ENCODE measurements at places on chromosomes 7 and 10.
A peak's percentile ranks its signal among the peaks of the same experiment; 100 is the strongest.

GRCh38 chr10:113292086-113292485 lies 260.8 kb upstream of the HABP2 start:
- DNase-seq: no peak

DNA sequence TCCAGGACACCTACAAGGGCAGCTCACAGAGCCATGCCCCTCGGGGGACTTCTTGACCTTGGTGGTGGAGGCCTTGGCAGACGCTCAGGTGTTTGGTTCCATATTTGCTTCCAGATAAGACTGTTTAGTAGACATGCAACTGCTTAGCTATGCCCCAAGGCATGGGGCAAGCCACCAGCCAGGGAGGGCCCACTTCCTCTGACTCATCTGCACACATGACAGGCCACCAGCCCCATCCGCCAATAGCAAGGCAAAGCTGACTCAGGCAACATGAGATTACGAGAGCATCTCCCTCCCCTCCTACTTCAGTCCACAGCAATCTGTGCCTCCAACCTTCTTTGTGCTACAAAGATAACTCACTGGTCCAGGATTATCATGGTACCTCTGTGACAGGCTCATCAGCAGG lies 54.9 kb downstream of the KCNMA1 start:
- peak; percentile 86 for DNase-seq

DNA sequence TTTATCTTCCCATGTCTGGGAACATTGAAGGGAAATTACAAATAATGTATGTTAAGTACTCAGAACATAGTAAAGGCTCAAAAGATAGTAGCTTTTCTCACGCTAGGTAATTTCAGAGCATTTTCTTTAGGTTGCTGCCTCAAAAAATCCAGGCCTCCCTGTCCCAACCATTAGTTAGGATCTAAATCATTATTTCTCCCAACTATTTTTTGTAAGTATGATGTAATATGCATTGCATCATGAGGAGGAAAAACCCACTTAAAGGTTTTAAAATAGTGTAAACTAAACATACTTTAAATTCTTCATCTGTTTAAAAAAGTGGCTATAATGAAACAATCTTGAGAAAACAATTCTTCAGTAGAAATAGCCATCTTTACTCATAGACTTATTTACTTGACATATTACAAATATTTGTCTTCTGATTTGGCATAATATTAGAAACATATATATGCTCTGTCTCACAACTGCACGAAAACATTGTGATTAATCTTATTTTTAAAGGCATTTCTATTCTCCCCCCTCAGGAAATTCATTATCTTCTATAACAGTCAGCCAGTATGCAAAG lies 329.3 kb downstream of the ELMO1 start:
- no peak for DNase-seq

DNA sequence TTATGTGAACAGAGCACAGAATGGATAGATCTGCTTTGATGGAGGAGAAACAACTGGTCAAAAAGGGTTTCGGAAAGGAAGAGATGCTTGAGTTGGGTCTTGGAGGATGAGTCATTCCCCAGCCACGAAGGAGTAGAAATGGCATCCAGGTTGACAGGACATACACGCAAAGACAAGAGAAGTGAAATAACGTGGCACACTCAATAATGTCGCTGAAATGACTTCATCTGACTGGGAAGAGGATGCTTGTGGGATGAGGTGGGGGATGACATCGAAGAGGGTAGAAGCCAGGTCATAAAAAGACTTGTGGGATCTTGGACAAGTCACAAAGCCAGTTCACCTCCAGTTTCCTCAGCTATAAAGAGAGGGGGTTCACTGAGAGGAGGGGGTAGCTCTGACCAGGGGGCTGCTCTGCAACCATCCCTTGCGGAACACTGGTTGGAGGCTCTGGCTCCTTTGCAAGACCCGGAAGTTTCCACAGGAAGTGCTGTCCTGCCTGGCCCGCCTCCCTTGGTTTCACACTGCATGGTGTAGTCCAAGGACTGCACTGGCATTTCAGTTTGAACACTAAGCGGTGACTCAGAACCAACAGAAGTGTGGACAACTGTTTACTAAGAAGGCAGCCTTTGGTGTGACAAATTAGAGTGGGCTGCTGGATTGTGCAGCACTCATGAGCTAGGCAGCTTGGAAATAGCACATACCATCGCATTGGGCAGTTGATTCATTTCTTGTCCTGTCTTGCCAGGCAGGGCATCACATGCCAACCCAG lies 189.9 kb upstream of the ADO start:
- peak; percentile 34 for DNase-seq

DNA sequence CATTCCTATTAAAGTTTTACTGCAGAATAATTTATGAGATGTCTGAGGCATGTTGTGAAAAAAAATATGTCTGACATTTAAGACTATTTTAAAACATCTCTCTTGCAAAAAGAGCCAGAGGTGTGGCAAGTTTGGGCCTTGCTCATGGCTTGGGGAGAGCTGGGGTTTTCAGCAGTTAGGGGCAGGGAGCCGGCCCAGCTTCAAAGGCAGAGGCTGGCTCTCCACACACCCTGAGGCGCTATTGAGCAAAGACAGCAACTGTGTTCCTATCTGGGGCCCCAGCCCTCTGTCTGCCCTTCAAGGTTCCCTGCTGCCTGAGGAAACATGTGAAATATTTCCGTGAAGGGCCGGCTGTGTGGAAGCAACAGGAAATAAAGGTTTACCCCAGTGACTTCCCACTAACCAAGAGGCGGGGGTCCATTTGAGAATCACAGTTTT lies 94.0 kb downstream of the SORBS1 start:
- peak; percentile 17 for DNase-seq

- peak; percentile 73 for DNase-seq
Measured at GRCh38 chr10:13614530-13615332, 28.0 kb downstream of the PRPF18 start.
